ENCODE measurements at places on chromosomes 6 and 20. TPM values are rescaled to one million over a fixed set of nuclear protein-coding genes. Genes with fewer than 3 reads are reported as not detected.

Gene ISM1
- 0.33 TPM for total RNA-seq

Gene LRRC73
- total RNA-seq, result 2.1 TPM

Gene PRR18
- total RNA-seq, result 0.16 TPM

- H3K27ac ChIP-seq, result no peak overlapping the region
- no peak for DNase-seq
- peaks cover 33% of the 10 kb centered on the region for H3K36me3 ChIP-seq
- H3K4me3 ChIP-seq, result no peak overlapping the region
Observed at GRCh38 chr6:127489248-127489647, 29.9 kb downstream of the MTCL3 start.

DNA sequence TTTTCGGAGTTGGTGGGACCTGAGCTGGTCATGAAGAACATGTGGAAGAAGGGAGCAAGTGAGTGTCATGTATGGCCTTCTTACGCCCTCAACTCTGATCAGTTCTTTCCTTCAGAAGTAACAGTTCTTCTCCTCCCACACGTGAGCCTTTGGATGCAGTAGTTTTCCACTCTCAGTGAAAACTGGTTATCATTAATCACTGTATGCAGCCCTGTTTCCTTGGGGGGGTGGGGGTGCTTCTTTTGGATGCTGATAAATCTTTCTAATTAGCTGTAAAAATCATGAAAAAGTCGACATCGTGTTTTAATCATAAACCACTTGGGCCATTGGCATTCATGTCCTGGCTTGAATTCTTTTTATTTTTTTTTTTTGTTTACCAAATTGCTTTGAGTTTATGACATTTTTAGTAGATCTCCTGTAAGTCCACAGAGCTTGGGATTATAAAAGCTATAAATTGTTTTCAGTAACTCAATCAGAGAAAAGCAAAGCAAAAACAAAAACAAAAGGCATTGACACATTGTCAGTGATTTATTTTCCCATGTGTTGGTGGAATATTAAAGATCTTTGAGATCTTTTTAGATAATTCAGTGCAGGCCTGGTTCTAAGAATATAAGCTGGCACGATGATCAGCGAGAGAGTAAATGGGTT is 84.8 kb downstream of the TRMT11 start:
- H3K4me3 ChIP-seq, result no peak overlapping the region
- peak overlapping the region; percentile 4 for H3K27ac ChIP-seq
- DNase-seq, result no peak
- H3K27me3 ChIP-seq, result no peaks in the 10 kb centered on the region
- H3K36me3 ChIP-seq, result peaks cover 24% of the 10 kb centered on the region

DNA sequence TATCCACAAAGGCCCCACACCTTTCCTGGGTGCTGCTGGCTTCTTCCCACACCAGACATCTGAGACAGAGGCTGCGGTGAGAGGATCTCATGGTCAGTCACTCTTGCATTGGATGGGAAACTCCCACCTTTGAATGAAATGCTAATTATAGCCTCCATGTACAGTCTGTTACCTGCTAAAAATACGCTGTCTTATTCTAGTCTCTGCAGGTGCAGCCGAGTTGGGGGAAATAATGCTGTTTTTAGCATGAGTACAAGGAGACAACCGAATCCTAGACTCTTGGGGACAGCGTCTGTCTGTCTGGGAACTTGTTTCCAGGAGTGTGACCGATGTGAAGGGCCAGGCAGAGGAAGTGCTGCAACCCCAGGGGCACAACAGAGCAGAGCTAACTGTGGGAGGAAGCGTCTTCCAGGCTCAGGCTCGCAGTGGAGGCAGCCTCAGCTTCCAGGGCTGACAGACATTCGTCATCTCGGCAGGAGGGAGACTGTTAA is 286.2 kb downstream of the PREX1 start:
- peak overlapping the region; percentile 29 for H3K27ac ChIP-seq
- no peaks in the 10 kb centered on the region for H3K36me3 ChIP-seq
- DNase-seq, result no peak
- peaks cover 16% of the 10 kb centered on the region for H3K4me1 ChIP-seq

Gene PTCRA
- total RNA-seq, result not detected

GRCh38 chr6:6393069-6393529 is 72.6 kb upstream of the F13A1 start:
- H3K27me3 ChIP-seq, result peaks cover 20% of the 10 kb centered on the region
- H3K4me3 ChIP-seq, result no peak overlapping the region
- DNase-seq, result no peak

GRCh38 chr20:22180244-22180643 is 404.1 kb downstream of the FOXA2 start:
- H3K27ac ChIP-seq, result no peak overlapping the region
- H3K4me1 ChIP-seq, result no peaks in the 10 kb centered on the region
- peak; percentile 16 for DNase-seq
- H3K27me3 ChIP-seq, result peaks cover 46% of the 10 kb centered on the region
- H3K4me3 ChIP-seq, result no peak overlapping the region

- H3K4me3 ChIP-seq, result no peak overlapping the region
- H3K27me3 ChIP-seq, result no peaks in the 10 kb centered on the region
- H3K27ac ChIP-seq, result no peak overlapping the region
- H3K36me3 ChIP-seq, result no peaks in the 10 kb centered on the region
Observed at GRCh38 chr6:135231469-135231844, 50.3 kb downstream of the MYB start.

Gene HLA-DQA1
- not detected for total RNA-seq

Gene RSPO3
- not detected for total RNA-seq

DNA sequence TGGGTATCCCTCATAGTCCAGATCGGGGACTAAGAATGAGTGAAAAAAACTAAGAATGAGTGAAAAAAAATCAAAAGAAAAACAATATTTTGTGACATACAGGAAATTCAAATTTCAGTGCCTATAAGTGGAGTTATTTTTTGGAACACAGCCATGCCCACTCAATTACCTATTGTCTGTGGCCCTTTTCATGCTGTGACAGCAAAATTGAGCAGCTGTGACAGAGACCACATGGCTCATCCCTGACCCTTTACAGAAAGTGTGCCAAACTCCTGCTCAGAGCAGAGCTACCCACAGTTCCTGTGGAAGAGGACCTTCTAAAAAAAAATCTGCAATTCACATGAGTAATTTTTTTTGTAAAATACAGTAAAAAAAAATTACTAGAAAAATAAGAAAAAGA is 1.4 kb downstream of the NCR2 start:
- H3K27me3 ChIP-seq, result peaks cover 5% of the 10 kb centered on the region
- H3K36me3 ChIP-seq, result no peaks in the 10 kb centered on the region
- no peaks in the 10 kb centered on the region for H3K4me1 ChIP-seq
- no peak overlapping the region for H3K4me3 ChIP-seq
- no peak for DNase-seq

- no peaks in the 10 kb centered on the region for H3K36me3 ChIP-seq
- H3K4me3 ChIP-seq, result no peak overlapping the region
- H3K4me1 ChIP-seq, result peaks cover 43% of the 10 kb centered on the region
- no peak overlapping the region for H3K27ac ChIP-seq
- no peak for DNase-seq
- H3K27me3 ChIP-seq, result no peaks in the 10 kb centered on the region
Observed at GRCh38 chr20:46635514-46636136, 15.6 kb downstream of the SLC13A3 start.
